SK-N-MC (cell line): ENCODE measurements at places on chromosomes 12 and 14.

GRCh38 chr12:100827901-100828520 lies 33.4 kb downstream of the ANO4 start:
- peak; percentile 26 for DNase-seq

- no peak for DNase-seq
These were observed 165.1 kb downstream of the MON2 start for GRCh38 chr12:62631471-62632410.

- no peak for DNase-seq
These were observed 24.5 kb downstream of the SLC16A7 start for GRCh38 chr12:59620326-59620725.

- no peak for DNase-seq
These were observed 17.7 kb upstream of the GSC start for GRCh38 chr14:94787655-94788054.

- no peak for DNase-seq
These were observed 63.2 kb upstream of the TMX1 start for GRCh38 chr14:51176839-51177238.

DNA sequence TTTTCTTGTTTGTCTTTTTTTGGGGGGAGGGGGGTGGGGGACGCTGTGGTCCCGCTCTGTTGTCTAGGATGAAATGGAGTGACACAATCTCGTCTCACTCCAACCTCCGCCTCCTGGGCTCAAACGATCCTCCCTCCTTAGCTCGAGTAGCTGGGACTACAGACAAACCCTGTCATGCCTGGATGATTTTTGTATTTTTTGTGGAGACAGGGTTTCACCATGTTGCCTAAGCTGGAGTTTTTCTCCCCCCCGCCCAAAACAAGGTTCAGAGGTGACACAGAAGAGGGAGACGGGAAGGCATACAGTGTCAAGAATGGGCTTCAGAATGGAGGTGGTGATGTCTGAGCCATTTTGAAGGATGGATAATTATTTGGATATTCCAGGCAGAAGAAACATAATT lies 116.9 kb upstream of the ATF1 start:
- DNase-seq: no peak
